Epithelial cell of esophagus (primary cell): ENCODE measurements at places on chromosomes 3 and 15.
A peak's percentile ranks its signal among the peaks of the same experiment; 100 is the strongest.

- no peak for DNase-seq
Measured at GRCh38 chr15:67558502-67558901, 16.0 kb downstream of the MAP2K5 start.

GRCh38 chr3:41327718-41328117, 128.4 kb downstream of the CTNNB1 start:
- peak; percentile 90 for DNase-seq

GRCh38 chr15:81908111-81908510, 137.7 kb downstream of the MEX3B start:
- no peak for DNase-seq

DNA sequence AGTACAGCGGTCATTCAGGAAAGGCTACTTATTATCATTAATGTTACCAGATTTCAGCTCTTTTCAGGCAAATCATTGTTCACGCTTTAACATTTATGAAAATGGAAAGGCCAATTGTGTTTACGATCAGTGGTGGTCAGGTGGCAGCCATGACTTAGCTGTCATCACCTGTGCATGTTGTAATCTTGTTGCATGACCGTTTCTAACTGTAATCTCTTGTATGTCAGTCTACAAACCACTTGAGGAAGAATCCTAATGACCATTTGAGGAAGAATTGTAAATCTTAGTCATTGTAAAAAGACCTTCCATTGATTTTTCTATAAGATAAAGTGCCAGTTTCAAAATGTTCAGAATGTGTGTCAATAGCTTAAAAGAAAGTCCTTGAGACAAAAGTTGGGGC, 100.4 kb downstream of the SERPINI1 start:
- no peak for DNase-seq

- peak; percentile 34 for DNase-seq
Measured at GRCh38 chr3:77427528-77427927, 387.6 kb downstream of the ROBO2 start.

DNA sequence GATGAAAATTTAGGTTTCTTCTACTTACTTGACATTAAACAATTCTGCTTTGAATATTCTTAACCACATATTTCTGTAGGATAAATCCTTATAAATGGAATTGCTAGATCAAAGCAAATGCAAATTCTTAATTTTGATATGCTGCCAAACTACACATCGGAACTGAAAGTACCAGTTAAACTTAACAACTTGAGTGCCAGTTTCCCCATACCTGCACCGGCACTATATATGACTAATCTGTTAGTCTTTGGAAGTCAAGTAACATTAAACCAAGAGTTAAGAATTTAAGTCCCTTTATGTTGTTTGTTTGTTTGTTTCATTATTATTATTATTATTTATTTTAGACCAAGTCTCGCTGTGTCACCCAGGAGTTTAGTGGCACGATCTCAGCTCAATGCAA, 103.9 kb upstream of the AKAP13 start:
- DNase-seq = peak; percentile 67

GRCh38 chr3:123732447-123732846, 147.6 kb upstream of the HACD2 start:
- peak; percentile 96 for DNase-seq

DNA sequence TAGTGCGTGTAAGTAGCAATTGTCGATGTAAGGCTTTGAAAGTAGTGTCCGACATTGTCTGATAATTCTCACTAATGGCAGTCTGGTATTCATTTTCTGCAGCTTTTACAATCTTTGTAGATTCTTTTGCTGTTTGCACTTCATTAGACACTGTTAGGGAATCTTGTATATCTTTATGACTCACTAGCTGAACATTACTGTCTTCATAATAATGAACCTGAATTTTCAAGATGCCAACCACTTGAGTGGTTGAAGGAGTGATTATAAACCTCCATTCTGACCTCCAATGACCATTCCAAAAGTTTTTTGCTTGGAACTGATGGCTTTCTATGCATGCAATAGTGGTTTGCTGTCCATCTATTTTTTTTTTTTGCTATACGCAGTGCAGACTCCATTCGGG, 76.4 kb upstream of the MFGE8 start:
- DNase-seq = no peak

- DNase-seq = peak; percentile 68
Measured at GRCh38 chr3:188187053-188187452, 33.1 kb downstream of the LPP start.
